ENCODE measurements at places on chromosomes 5 and 9.

GRCh38 chr5:81852291-81853029 lies 101.6 kb upstream of the SSBP2 start:
- DNase-seq: peak; percentile 66

- no peak for DNase-seq
Measured at GRCh38 chr9:27291292-27291691, 5.7 kb downstream of the EQTN start.

- DNase-seq: peak; percentile 23
Measured at GRCh38 chr5:140672455-140673186, 755 bp downstream of the DND1 start.

- no peak for DNase-seq
Measured at GRCh38 chr9:116905171-116905588, 218.1 kb downstream of the TRIM32 start.

DNA sequence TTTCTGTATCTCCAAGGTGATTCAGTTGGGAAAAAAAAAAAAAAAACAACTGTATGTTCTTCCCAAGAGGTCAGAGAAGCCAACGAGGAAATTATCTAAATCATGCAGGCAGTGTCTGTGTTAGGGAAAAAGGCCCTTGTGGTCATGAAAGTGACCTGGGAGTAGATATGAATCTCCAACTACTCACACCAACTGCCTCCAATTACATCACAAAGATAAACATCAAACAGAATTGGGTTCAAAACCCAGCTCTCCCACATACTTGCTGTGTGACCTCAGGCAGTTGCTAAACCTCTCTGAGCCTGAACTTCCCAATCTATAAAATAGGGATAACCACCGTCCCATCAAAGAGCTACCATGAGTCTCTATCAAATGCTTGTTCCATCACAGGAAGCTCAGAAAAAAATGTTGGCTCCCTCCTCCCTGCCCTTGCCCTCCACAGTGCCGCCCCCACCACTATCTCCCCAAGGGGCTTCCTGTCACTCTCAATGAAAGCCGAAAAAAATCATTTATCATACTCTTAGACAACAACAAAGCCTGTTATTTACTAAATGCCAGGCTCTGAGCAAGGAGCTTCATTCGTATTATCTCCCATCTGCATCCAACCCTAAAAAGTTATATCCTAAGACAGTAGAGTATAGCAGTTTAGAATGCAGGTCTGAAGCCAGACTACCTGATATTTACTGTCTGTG lies 42.9 kb downstream of the CDK5RAP2 start:
- DNase-seq: no peak

DNA sequence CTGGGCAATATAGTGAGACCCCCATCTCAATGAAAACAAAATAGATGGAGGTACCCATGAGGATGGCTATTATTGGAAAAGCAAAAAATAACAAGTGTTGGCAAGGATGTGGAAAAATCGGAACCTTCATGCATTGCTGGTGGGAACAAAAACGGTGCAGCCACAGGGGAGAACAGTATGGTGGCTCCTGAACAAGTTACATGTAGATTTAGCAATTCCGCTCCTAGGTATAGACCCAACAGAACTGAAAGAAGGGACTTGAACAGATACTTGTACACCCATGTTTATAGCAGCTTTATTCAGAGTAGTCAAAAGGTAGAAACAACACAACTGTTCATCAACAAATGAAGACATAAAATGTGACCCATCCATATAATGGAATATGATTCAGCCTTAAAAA lies 43.0 kb downstream of the NTNG2 start:
- DNase-seq: no peak

DNA sequence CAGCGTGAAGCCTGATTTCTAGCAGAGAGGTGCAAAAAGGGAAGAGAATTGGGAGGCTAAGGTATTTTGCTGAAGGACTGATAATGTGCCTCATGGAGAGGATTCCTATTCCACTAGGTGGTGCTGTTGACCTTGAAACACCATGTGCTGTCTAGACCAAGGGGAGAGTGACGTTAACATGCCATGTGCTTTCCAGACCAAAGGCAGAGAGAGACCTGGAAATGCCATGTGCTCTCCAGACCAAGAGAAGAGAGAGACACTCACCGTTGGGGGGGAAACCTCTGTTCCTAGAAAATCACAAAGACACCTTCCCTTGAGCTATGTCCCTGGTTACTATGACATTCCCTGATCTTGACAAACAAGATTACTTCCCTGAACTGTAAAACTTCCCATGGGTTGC lies 286.0 kb upstream of the TUSC1 start:
- DNase-seq: peak; percentile 86

GRCh38 chr5:115812372-115812771 lies 4.1 kb downstream of the CDO1 start:
- no peak for DNase-seq

DNA sequence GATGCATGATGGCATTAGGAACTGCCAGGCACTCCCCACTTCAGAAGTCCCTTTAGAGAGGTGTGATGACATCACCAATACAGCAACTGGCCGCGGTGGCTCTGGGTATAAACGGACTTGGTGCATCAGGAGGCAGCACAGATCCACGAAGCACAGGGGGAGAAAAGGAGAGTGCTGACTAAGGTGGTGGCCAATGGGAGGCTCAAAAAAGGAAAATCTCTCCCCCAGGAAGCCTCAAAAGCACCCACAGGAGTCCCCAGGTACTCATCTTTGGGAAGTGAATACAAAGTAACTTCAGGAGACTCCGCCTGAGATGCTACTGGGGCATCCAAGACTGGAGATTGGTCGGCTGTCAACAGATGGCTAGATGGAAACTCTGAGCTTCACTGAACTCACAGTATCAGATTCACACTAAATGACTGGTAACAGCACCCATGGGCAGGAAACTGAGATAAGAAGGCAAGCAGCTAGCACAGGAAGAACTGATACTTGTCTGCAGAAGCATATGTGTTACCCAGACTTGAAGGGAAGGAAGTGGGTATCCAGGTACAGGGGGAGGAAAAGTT lies 7.6 kb downstream of the TTC39B start:
- DNase-seq: no peak

GRCh38 chr5:172492097-172492840 lies 37.9 kb upstream of the SH3PXD2B start:
- no peak for DNase-seq

DNA sequence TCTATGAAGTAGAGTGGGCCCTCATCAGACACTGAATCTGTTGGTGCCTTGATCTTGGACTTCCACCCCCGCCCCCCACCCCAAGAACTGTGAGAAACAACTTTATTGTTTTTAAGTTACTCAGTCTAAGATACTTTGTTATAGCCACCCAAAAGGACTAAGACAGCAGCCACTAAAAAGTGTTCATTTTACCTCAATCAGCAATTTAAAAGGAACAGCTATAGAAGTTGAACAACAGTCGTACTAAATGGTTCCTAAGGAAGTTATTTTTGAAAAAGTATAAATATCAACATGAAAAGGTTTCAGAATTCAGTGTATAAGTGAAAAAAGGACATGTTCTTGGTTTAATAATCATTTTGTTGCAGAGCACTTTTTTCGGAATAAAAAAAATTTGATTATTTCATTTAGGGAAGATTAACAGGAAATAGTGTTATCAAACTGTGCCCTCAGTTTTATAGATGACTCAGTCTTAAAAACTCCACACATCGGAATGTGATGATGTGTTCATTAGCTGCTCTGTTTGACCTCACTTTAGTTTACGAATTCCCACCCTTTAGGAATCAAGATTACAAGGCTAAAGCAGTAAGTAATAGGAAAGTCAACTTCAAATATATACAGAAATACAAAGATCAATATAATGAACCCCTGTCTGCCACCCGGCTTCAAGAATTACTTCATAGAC lies 71.2 kb downstream of the MTAP start:
- DNase-seq: peak; percentile 40

DNA sequence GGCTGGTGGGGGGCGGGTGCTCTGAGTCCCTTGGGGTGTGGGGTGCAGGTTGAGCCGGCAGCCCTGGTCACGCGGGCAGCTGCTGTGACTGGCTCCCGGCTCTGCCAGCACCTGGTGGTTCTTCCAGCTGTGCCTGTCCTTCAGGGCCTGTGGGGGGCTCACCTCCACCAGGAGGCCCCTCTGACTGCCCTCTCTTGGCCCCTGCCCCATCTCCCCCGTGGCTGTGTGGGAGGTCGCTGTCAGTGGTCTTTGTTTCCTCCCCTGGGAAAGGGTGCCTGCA lies 3.3 kb downstream of the RXRA start:
- DNase-seq: no peak

DNA sequence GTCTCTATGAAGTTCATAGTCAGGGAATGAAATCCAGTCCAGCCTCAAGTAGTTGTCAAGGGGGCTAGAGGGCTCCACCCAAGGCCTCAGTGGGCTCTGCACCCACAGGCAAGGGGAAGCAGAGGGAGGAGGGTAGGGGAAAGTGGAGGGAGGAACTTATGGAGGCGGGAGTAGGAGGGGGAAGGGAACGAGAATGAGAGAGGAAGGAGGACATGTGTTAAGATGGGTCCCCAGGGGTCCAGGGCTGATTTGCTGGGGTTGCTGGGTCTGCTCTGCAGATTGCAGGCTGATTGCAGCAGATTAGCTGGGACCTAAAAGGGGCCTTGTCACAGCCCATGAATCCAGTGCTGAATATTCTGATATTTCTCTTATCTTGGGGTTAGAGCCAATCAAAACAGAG lies 166.9 kb upstream of the IL12B start:
- no peak for DNase-seq

DNA sequence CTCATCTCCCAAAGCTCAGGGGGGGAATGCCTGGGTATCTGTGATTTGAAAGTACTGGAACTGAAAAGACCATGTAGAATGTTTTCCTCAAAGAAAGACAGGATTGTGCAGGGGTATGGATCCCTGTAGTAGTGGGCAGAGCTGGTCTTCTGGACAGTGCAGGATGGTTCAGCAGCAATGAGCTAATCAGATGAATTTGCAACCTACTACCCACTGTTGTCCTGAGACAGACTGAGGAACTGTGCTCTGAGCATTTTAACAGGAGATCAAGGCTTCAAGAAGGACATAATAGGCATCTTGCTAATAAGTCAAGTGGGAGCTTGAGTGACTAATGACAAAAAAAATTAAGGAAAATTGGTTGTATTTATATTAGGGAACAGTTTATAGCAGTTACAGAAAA lies 61.7 kb downstream of the FYB1 start:
- DNase-seq: no peak

- peak; percentile 66 for DNase-seq
Measured at GRCh38 chr9:94802793-94803192, 76.3 kb downstream of the AOPEP start.
